ENCODE measurements at places on chromosomes 6 and 20. TPM values are rescaled to one million over a fixed set of nuclear protein-coding genes. Genes with fewer than 3 reads are reported as not detected.

The TRAPPC3L gene
- not detected for total RNA-seq

The GRIK2 gene
- total RNA-seq = 0.47 TPM

The PLAGL1 gene
- total RNA-seq = 3.3 TPM

The BTNL2 gene
- total RNA-seq = not detected

The SPO11 gene
- not detected for total RNA-seq

The CALHM5 gene
- 0.82 TPM for total RNA-seq

The HM13 gene
- 62.5 TPM for total RNA-seq

The BNIP5 gene
- not detected for total RNA-seq

The ANKEF1 gene
- 2.7 TPM for total RNA-seq

The TPD52L1 gene
- 124 TPM for total RNA-seq

The GPR63 gene
- total RNA-seq = 0.05 TPM

The SLC17A9 gene
- 0.89 TPM for total RNA-seq

The C6orf136 gene
- 21.8 TPM for total RNA-seq

The DEFB110 gene
- not detected for total RNA-seq

The CTAGE9 gene
- total RNA-seq = not detected

The TAF4 gene
- total RNA-seq = 17.5 TPM

The HLA-DPA1 gene
- total RNA-seq = 52.6 TPM

DNA sequence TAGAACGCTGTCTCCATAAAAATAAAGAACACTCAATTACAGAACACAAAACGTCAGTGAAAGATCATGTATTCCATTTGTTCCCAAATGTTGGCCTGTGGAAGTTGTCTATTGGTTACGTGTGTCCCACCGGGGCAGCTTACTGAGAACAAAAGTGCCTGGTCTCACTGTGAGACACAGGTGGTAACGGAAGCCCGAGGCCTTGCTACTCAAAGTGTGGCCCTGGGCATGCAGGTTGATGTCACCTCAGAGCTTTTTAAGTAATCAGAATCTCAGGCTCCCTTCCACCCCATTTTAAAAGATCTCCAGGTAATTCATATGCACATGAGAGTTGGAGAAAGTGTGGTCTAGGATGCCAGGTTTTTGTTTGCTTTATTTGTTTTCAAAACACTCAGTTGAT is 422.5 kb upstream of the OPRM1 start:
- DNase-seq = no peak

- DNase-seq = peak; percentile 50
These were observed 95.3 kb downstream of the CLVS2 start for GRCh38 chr6:123091091-123091895.

DNA sequence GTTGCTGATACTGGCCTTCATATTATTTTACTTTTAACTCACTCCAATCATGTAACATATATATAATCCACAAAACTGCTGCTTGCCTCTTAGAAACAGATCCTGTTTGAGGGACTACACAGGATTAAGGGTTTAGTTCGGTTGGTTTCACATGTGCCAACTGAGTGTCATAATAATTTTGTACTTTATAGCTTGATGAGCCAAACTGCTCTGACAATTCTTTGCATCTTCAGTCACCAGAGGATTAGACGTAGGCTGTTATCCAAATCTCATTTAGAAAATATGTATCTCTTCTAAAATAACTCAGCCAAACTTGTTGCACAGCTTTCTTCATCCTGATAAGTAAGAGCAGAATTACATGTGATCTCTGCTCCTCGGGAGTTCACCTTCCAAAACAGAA is 643.6 kb upstream of the PTCHD4 start:
- no peak for DNase-seq

- DNase-seq = no peak
These were observed 5.2 kb downstream of the HIVEP1 start for GRCh38 chr6:12017263-12017662.

- no peak for DNase-seq
These were observed 34.1 kb downstream of the CDYL start for GRCh38 chr6:4809999-4810918.

- no peak for DNase-seq
These were observed 66.1 kb downstream of the EFCAB8 start for GRCh38 chr20:32924781-32925180.

GRCh38 chr20:33681288-33681687 is 4.9 kb downstream of the E2F1 start:
- no peak for DNase-seq

- DNase-seq = no peak
These were observed 67.0 kb upstream of the SMIM29 start for GRCh38 chr6:34315780-34316179.

GRCh38 chr20:54566031-54566688 is 90.8 kb downstream of the DOK5 start:
- no peak for DNase-seq

DNA sequence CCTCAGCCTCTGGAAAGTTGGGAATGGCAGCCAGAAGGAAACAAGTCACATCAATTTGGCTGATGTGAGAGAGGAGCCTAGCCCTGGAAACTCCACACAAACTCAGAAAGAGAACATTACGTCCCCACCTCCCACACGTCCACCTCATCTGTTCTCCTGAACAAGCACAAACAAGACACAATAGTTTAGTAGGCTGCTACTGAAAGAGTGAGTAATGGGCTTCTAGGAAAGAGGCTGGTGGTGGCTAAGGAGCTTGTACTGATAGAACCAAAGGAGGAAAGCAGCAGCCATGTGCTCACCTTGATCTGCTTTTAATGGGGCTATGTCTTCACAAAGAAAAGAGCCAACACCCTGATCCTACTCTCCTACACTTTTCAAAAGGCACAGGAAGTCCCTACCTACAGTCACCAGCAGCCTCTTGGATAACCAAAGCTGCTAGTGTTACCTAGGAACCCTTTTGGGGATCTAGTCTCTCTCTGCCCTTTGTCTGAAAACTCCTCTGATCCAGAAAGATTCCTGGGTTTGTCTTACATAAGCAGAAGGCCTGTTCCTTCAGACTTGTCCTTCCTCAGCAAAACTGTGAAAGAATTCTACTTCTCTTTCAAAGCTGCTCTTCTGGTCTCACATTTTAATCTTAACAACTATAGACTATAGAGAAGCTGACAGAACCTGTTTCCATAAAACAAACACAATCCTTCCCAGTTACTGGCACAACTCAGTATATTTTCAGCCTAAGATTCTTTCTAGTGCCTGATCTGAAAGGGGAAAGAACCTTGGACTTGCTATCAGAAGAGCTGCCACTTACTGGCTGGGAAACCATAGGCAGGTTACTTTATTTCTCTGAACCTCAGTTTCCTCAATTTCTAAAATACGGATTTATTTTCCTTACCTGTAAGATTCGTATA is 3.1 kb downstream of the PLAGL2 start:
- DNase-seq = no peak

- peak; percentile 64 for DNase-seq
These were observed 92.0 kb upstream of the PRDM1 start for GRCh38 chr6:105994118-105994590.

GRCh38 chr6:168041928-168042327 is 37.1 kb downstream of the FRMD1 start:
- no peak for DNase-seq

- DNase-seq = no peak
These were observed 237.0 kb downstream of the NFATC2 start for GRCh38 chr20:51305316-51306052.

DNA sequence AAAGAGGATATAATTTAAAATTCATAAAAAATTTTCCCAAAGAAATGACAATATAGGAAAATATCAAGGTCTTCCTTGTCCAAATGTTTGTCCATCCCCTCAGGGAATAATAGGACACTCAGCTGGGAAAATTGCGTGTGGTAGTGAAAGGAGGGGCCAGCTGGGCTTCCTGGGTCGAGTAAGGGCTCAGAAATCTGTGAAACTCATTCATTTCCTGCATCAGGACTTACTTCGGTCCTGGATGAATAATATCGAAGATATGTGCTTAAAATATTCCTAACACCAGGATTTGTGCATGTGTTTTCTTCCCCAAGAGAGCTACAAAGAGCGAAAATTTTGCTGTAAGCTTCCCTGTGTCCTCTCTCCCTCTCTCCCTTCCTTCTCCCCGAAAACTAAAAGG is 118.2 kb upstream of the GJE1 start:
- no peak for DNase-seq

- no peak for DNase-seq
These were observed 110.5 kb upstream of the CDYL start for GRCh38 chr6:4665489-4666417.

GRCh38 chr6:167501831-167502385 is 177.0 kb downstream of the TTLL2 start:
- peak; percentile 24 for DNase-seq

DNA sequence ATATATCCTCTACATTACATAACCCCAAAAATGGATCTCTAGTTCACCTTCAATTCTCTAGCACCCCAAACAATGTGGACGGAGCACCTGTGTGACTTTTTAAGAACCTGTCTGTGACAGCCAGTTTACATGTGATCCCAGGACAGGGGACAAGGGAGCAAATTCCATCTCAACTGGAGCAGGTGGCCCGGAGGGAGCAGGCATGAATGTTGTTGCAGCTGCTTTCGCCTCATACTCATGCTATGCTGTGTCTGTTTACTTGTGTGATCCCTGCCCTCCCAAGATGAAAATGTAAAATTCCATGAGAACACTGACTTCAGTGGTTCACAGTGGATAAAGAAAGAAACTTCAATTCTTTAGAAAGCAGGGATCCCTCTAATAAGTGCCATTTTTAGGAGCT is 600.3 kb downstream of the CDH26 start:
- no peak for DNase-seq

DNA sequence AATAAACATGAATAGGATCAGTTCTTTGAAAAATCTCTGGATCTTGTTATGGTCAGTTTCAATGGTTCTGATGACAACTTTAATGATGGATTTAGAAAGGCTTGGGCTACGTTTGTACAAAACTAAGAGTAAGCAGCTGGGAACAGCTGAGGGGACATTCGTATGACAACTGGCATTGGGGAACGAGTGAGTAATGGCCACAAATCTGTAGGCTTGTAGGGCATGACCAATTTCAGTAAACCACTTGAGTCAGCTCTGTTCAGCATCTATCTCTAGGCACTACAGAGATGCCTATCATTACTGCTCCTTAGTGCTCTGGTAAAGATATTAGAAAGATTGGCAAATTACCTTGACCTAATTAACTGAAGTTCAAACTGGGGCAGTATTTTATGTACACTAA is 1375.6 kb downstream of the EPHA7 start:
- DNase-seq = no peak

DNA sequence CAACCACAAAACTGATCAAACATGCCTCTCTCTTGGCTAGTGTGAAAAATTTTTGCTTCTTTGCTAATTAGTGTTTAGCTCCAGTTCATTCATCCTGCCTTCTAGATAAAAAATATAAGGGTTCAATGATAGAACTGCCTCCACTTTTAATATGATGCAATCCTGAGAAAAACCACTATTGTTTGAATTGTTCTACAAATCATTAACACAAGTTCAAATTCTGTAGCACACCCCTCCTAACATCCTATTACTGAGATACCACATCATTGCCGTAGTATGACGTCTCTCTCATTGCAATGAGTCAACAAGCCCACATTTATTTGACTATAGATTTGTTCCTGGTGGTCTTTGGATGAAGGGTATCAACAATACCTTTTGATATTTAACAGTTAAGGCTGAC is 365.8 kb upstream of the OPRM1 start:
- DNase-seq = no peak

DNA sequence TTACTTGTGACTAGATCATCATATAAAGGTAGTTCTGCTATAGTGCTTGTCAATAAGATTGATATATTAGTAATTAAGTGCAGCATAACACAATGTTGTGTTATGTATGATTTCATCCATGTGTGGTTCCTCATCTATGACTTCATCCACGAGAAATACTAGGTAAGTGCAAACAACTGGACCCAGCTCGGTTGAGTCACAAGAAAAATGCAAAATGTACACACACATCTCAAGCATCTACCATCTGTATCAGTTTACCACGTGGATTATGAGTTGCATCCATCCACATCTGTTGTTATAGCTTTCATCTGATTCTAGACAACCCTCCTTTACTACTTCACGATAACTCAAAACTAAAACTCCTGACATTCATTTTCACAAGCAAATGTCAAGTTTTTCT is 517.0 kb upstream of the CITED2 start:
- DNase-seq = no peak

DNA sequence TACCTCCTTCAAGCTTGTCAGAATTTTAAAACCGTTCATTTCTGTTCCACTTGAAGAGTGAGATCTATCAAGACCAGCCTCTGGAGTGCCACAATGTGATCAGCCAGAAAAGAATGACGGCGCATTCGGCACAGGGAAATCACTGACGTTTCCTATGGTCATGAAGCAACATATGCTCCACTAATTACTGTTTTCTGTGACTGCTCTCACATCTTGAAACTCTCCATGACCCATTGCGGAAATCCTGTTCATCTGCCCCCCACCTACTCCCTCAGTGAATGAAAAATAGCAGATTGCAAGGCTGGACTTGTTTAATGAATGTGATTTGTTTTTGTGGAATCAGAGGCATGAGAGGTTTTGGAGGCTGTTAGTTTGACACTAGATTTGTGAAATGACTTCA is 53.2 kb downstream of the SAMD5 start:
- no peak for DNase-seq

GRCh38 chr6:60643870-60644269 is 1642.2 kb downstream of the KHDRBS2 start:
- DNase-seq = no peak

DNA sequence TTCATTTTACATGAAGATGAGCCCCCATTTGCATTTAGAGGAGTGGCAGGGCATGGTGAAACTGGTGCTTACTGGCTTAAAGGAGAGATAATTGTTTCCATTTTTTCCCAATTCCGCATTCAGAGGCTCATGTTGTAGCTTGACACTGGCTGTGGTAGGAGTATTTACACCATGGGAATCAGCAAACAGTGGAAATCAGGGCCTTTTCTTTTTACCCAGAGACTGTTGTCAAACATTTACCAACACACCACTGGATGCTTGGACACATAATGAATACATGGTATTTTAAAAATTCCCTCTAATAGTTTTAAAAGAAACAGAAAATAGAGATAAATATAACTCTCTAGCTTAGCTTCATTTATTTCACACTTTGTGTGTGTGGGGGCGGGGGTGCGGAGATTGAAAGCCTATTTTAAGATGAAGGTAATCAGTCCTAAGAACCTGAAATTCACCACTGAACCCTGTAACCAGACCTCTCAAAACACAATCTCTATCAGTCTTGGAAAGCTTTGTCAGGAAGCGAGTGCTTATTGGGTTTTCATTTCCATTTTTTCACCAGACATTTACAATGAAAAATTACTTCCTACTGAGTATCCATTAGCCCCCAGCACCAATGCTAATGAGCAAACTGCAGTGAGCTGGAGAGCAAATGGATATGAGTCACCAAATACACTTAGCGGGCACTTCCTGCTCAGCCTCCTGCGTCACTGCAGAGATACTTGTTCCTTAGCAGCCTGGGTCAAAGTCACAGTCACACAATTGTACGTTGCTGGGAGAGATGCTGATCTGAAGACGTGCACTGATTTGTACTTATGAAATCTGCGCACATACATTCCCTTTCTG is 532.0 kb downstream of the BCKDHB start:
- no peak for DNase-seq

- no peak for DNase-seq
These were observed 66.8 kb upstream of the MYL9 start for GRCh38 chr20:36474563-36474962.

DNA sequence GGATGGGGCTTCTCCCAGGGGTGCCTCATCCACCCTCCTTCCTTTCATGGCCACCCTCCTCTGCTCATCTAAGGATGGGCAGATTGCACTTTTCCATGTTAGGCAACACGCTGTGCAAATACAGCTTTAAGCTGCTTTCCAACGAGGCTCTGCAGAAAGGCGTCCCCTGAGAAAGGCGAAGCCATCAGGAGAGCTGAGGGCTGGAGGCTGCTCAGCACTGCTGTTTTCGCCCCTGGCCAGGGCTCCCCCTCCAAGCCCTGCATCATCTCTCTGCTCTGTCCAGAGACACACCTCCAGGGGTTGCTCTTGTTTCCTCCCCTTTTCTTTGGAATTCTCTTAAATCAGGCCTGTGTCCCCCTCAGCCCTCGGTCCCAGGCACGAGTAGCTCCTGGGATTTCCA is 526.1 kb downstream of the CDH26 start:
- no peak for DNase-seq
